ENCODE measurements at places on chromosomes 3 and 15.

DNA sequence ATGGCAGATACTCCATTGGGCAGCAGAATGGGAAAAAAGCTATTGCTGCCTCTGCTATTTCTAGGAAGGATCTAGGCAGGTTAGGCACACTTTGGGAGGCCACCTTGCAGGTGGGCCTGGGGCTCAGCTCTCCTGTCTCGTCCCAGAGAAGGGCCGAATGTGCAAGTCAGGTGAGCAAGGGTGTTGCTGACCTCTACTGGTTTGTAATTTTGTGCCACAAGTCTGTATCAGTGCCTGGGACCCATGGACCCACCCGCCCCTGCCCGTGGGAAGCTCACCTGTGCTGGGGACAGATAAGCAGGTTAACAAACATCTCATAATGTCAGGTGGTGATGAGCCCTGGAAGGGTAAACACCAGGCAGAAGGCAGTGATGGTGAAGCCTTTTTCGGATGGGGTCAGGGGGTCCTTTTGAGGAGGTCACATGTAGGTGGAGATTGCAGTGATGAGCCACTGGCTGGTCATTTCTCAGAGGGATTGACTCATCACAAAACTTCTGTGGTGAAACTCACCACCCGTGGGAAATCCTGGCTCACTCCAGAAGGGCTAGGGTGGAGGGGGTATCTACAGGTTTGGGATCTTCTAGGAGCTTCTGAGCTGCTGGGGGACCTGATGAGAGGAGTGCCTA lies 161.3 kb downstream of the KLF13 start:
- DNase-seq: no peak

GRCh38 chr3:89522155-89522554 lies 414.7 kb downstream of the EPHA3 start:
- no peak for DNase-seq

GRCh38 chr15:79455361-79455760 lies 23.2 kb downstream of the MINAR1 start:
- DNase-seq: no peak

DNA sequence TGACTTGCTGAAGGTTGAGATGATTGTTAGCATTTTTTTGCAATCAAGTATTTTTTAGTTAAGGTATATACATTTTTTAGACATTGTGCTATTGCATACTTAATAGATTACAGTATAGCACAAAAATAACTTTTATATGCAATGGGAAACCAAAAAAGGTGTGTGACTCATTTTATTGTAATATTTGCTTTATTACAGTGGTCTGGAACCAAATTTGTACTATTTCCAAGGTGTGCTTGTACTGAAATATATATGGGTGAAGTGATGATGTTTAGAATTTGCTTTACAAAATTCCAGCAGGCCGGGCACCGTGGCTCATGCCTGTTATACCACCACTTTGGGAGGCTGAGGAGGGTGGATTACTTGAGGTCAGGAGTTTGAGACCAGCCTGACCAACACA lies 29.1 kb upstream of the TBC1D23 start:
- no peak for DNase-seq

- no peak for DNase-seq
Measured at GRCh38 chr15:39226169-39226937, 354.5 kb upstream of the THBS1 start.

- DNase-seq: no peak
Measured at GRCh38 chr3:71545330-71545729, 38.2 kb downstream of the FOXP1 start.

DNA sequence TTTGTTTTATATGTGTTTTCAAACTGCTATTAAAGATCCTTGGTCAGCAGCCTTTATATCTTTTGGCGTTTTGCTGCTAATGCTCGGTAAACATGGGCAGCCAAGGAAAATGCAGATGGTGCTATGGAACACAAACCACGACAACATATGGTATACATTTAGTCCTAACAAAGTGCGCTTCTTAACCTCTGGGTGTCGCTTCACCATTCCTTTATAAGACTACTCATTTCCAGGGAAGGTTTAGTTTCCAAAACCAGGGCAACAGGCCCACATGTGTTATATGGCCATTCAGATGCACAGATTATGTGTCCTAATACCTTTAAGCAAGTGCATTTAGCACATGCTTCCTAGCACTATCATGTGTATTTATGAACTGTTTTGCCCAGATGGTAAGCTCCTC lies 14.7 kb downstream of the SHOX2 start:
- no peak for DNase-seq
